Caco-2 (cell line): ENCODE measurements at places on chromosomes 4 and X.

- peak; percentile 48 for DNase-seq
Observed at GRCh38 chrX:41922431-41923151, 763 bp downstream of the CASK start.

DNA sequence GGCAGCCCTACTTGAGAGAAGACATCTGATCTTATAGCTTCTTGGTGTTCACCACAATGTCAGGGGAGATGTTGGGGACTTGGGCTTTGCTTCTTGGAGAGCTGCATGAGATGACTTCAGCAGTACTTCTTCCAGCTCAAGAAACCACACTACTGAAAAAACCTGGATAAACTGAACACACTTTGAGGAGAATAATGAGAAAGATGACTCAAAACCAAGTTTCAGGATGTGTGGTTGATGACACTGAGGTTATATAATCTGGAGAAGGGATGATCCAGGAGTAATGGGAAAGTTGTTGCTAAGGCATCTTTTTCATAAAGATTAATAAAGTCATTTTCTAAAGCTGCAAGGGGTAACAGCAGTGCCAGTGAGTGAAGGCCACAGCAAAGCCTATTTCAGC is 58.4 kb upstream of the PNPLA4 start:
- DNase-seq = no peak

DNA sequence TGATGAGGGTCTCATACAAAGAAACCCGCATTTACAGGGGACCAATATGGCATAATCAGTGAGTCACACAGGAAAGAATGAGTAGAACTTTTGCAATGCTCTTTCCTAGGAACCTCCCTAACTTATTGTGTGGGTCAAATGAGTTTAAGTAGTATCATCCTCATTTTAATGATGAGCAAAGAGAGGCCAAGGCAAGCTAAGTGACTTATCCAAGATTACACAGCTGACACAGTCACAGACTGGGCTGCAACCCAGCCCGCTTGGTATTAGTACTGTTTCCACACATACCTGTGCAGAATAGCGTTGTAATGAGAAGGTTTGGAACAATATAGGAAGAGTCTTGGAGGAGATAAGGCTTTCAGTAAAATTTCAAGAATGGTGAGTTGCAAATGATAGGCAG is 91.0 kb upstream of the PPP1R2C start:
- no peak for DNase-seq

DNA sequence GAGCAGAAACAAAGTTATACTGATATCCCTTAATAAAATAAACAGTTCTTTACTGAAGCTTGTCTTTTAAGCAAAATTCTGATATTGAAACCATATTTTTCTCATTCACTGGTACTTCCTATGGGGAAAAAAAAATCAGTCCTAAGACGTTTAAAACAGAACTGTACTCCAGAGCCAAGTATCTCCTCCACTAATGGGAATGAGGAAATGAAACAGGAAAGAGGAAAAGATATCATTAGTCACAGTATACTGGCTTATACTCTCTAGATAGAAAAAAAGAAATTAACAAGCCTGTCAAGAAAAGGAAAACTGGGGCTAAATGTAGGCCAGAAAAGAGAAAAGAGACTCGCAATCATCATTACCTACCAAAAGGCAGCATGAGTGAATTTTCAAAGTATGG is 252.7 kb downstream of the CENPC start:
- no peak for DNase-seq

- DNase-seq = no peak
Observed at GRCh38 chr4:127788517-127788916, 6.4 kb downstream of the HSPA4L start.

GRCh38 chr4:108209489-108209888 is 40.8 kb upstream of the LEF1 start:
- no peak for DNase-seq

GRCh38 chrX:149003863-149004660 is 501.0 kb downstream of the IDS start:
- no peak for DNase-seq

GRCh38 chr4:169117591-169118081 is 107.6 kb upstream of the CBR4 start:
- no peak for DNase-seq

DNA sequence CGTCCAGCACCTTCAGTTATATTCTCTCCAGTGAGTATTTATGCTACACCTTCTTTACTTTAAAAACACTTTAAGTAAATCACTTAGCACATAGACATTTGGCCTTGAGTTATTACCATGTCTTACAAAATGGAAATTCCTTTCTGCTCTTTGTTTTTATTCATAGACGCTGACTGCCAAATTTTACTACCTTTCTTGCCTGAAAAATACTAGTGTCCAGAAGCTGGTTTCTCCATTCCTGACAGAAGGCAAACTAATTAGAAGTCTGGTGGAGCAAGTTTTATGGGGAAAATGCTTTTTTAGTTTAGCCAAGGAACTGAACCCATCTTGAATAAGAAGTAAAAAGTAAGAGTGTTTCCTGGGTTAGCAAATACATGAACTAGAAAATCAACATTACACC is 65.5 kb downstream of the SPATA18 start:
- no peak for DNase-seq

DNA sequence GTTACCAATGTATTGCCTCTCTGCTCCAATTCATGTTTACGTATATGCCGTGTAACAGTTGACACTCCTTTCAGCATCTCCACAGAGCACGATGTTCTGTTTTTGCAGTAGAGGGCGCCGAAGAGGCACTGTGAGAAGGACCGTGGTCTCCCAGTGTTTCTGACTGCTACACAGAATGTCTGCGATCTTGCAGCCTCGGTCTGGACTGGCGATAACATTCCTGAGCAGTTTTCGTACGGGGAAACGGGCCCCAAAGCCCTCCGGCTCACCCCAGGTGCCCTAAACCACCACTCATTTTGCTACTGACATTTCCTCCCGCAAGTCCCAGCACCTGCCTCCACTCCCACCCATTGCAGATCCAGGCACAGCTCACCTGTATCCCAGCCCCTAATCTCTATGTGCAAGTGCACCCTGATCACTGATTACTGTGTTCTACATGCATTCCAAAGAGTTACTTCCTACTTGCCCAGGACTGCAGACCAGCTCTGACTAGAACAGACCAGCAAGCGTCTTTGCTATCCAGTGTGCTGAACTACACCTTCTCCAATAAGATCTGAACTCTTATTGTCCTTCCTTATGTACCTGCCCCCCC is 12.4 kb upstream of the NFXL1 start:
- DNase-seq = peak; percentile 85

DNA sequence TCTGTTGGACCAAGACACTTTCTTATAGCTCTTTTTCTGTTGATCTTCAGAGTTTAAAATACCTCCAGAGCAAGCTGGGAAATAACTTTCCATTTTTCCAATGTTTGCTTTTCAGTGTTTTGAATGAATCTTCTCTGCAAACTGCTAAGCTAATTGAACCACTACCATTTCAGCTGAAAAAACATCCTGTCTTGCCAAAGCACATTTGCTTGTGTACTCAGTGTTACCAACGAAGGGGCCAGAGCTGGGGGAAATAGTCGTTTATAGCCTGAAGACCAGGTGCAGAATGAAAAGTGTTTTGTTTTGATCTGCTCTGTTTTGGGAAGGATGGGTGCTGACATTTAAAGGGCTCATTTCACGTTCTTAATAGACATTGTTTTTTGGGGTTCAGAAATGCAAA is 88.4 kb upstream of the CLNK start:
- DNase-seq = no peak

GRCh38 chr4:118270492-118270891 is 82.3 kb downstream of the PRSS12 start:
- DNase-seq = peak; percentile 20

- no peak for DNase-seq
Observed at GRCh38 chr4:104596189-104596588, 101.5 kb upstream of the CXXC4 start.

- DNase-seq = no peak
Observed at GRCh38 chr4:46515940-46516339, 126.0 kb upstream of the GABRA2 start.

DNA sequence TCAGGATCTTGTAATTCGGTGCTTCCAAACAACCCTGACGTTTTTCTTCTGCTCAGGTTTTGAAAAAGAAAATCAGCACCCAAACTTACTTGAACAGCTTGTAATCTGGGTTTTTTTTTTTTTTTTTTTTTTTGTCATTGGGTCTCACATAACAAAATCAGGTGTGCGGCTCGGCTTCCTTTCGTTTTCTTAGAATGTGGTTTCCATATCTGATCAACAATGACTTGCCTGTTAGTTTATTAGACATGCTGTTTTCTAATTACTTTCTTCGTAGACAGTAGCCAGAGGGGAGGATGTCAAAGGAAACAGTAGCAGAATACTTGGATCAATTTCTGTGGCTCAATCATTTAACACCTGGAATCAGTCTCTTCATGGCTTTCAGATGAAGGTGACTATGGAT is 890 bp upstream of the FREM3 start:
- no peak for DNase-seq

DNA sequence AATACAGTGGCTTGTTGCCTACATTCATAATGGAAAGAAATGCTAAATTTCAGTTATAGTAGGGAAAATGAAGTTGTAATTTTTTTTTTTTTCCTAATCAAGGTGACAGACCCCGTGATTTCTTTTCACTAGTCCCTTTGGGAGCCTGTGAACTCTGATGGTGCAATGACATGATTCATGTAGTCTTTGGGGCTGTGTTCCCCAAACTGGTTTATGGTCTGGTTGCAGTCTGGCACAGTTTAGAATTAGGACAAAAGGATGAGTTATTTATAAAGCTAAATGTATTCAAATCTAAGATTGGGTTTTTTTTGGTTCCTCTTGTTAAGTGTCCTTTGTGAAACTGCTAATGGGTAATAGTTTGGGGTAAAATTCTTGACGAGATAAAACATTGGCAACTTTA is 66.0 kb downstream of the REPS2 start:
- DNase-seq = no peak

DNA sequence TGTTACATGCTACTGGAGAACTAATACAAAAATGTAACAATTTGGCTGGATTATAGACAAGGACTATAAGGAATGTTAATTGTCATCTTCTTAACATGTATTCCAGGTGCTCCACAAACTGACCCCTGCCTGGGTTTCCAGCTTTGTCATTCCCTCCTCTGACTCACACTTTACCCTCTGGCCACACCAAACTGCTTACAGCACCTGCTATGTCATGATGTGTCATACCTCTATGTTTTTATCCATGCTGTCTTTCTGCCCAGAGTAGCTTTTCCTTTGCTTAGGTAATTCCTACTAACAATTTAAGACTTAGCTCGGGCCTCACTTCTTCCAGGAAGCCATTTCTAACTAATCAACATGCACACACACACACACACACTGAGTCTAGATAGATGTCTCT is 14.0 kb upstream of the SHROOM4 start:
- DNase-seq = no peak

DNA sequence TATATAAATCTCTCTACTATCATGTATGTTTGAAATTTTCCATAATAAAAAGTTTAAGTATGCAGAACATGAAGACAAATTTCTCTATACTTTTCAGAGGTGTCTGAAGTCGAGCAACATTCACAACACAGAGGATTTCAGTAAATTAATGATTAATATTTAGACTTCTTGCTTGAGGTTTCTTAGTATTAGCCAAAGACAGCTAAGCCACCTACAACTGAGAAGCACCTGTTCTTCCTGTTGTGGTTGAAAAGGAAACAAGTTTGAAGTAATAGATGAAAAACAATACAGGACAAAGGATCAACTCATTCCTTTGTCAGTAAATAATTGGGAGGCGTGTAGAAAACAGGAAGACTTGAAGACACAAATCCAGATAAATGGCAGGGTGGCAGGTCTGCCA is 21.1 kb downstream of the SCML1 start:
- DNase-seq = no peak
